ENCODE measurements at places on chromosomes 11 and 22.

- DNase-seq, result no peak
These were observed 2.2 kb upstream of the NEFH start for GRCh38 chr22:29477723-29478318.

DNA sequence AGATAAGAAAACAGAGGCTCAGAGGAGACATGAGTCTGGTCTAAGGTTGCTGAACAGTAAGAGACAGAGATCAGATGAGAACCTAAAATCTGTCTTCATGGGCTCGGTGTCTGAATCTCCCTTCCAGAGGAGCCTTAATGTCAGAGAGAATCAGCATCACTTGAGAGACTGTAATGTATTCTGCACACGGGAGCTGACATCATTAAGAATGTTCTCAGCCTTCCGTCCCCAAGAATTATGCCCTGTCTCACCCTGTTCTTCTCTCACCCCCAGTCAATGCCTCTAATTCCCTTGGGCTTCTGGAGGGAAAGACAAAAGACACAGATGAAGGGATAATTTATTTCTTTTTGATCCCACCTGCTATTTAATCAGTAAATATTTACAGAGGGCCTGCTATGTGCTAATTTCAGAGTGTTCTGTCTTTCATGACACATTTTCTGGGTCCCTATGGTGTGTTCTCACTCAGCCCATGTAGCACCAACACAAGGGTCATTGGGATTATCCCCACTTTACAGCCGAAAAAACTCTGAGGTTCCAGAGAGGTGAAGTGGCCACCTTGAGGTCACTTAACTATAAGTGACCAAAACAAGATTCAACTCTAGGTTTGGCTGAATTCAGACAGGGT lies 61.8 kb downstream of the CD82 start:
- no peak for DNase-seq

- no peak for DNase-seq
These were observed 230.4 kb downstream of the ST3GAL4 start for GRCh38 chr11:126585774-126586491.

GRCh38 chr11:85355921-85356320 lies 271.2 kb downstream of the DLG2 start:
- DNase-seq, result no peak

DNA sequence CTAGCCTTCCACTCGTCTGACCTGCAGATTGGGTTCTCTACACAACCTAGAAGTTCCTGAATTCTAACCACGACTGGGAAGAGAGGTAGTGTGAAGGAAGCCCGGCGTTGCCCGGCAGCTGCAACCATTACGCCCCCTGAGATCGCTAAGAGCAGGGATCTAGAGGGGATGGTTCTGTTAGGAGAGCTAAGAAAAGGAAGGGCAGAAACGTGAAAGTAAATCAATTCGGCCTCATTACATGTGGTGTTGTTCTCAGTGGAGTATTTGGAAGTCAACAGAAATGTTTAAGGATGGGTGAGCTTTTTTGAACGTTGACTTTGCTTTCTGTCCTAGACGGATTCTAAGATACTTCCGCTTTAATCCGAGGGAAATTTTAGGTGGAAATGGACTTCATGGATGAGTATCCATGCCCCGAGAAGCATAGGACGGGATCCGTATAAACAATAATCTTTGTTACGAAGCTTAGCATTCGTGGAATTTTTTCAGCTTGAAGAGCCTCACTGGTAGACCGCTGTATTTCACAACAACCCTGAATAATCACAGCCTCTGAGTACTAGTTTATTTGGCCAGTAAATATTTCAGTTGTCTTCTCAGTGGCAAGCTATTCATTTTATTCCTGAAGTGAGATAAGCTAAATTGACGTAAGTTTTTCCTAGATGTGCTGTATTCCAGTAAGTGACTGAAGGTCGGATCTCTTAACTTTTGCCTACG lies 629 bp downstream of the ATP5MG start:
- DNase-seq, result no peak

DNA sequence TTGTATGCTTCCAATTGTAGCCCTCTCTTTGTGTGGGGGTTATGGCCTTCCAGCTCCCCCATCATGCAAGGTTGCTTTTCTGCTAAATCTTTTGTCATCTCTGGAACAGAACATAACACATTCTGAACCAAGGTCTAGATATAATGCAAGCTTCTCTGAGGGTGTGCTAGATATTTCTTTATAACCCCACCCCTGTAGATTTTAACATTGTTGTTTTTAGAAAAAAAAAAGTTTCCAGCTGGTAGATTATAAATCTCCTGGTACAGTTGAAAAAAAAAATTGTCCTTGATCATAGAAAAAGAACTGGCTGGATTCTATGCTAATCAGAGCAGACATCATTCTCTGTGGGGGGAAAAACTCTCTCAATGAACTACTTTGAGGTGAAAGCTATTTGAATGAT lies 363.3 kb downstream of the METTL15 start:
- DNase-seq, result no peak
